Stimulated activated CD4-positive, alpha-beta T cell treated with anti-CD3 and anti-CD28 coated beads, Interleukin-1b, Interleukin-23, amount 100 ng/mL, for 1 hour (primary cell): ENCODE measurements at places on chromosomes 6 and 20.

DNA sequence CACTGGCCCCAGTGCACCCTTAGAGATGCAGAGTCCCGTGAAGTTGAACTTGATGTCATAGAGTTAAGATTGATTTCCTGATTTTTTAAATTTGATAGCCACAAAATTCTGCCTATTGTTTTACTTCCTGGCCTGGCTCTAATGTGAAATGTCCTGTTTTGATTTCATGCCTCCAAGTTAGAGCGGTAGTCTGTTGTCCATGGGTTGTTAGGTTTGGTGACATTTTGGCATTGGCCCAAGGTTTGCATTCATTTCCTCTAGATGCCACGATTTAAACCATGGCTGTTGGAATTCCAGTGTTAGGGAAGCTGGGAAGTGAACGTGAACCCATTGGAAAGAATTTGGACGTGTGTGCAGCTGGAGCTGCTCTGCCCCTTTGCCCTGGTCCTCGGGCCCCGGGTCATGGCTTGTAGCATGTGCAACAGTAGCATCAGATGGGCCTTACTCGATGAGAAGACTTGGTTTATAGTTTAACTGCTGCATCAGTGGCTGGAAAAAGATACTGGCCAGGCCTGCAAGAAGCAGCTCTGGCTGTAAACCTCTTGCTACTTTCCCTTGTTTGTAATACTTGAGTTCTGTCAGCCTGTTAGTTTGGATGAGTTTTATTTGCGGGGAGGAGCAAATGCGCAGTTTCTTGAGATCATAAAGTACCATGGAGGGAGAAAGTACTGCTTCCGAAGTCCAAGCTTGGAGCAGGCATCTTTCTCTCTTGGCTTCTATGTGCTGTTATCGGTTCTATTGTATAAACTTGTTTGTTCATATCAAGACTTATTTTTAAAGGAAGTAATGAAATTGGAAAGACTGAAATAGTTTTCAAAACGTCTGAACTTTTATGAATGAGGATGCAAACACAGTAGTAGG lies 121.4 kb upstream of the CLDN20 start:
- DNase-seq, result no peak

- DNase-seq, result no peak
Observed at GRCh38 chr6:40754461-40755045, 167.4 kb upstream of the LRFN2 start.

DNA sequence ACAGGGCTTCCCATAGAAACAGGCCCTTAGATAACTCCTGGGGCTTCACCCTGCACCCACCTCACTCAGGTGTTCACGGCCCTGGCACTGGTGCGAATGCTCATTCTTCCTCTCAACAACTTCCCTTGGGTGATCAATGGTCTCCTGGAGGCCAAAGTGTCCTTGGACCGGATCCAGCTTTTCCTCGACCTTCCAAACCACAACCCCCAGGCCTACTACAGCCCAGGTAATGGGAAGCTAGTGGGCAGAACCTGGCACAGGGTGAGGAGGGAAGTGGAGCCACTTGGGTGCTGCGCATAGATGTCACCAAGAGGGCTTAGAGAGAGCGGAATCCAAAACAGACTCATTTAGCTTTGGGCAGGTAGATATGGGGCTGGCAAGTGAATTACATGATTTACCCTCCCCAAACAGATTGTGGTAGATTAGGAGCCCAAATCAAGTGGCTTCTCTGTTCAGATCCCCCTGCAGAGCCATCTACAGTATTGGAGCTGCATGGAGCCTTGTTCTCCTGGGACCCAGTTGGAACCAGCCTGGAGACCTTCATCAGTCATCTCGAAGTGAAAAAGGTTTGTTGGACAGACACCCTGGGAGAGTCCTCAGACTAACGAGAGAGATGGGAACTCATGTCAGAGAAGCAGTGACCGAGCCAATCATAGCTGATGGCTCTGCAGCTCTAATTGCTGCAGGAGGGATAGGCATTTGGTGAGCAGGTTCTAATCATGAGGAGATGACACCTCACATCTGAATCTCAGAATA lies 8.5 kb downstream of the ABCC10 start:
- no peak for DNase-seq

GRCh38 chr6:100336876-100337275 lies 127.8 kb downstream of the SIM1 start:
- no peak for DNase-seq

DNA sequence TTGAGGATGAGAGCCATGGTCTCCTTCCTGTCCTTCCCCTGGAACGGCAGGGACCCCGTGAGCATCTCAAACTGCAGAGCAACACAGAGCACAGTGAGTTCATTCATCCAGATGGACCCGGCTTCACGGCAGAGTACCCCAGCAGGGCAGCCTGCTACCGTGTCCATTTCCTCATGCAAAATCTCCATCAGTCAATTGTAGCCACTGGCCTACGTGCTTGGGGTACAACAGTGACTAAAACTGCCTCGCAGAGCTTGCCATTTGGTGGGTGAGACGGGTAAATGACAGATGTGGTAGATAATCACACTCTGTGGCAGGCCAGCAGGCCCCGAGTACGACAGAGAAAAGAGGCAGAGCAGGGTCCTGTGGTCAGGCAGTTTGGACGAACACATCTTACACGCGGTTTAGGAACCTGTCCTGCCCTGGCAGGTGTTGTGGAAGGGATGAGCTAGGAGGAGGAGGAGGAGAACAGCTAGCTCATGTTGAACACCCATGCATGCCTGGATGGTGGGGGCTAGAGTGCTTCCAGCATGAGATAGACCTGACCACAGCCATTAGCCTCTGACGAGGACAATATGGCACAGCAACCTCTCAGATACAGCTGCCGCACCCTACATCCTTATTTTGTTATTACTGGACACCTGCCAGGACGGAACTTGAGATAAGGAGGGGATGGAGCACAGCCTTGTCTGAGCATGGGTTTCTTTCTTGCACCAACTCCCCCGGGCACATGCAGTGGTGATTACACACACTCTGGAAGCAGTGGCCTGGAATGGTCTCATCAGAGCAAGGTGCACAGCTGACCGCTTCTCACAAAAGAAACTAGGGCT lies 95.6 kb downstream of the RAMACL start:
- DNase-seq, result no peak

DNA sequence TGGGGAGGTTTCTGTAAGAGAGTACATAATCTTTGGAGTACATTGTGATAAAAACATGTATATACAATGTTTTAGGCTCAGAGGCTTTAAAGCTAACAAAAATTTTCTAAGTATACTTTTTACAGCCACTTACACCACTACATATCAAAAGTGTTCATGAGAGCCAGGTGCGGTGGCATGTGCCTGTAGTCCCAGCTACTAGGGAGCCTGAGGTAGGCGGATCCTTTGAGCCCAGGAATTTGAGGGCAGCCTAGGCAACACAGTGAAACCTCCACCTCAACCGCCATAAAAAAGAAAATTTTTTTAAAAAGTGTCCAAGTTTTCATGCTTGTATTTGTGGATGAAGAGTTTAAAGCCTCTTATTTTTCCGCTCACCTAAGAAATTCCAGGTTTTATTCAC lies 22.5 kb downstream of the SNX3 start:
- DNase-seq, result no peak

DNA sequence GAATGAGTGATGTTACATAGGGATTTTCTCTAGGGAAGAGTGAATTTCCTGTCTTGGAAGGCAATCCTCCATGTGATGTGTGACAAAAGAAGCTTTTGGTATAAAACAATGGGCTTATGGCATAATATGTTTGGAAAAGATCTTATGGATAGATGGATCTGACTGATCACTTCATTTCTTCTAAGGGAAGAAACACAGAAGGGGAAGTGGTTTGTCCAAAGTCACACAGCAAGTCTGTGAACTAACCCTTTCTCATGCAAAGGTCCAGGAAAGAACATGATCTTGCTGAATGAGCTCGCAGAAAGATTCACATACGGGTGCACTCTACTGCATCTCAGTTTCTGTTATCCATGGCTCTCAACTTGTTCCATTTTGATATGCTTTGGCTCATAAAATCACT lies 575.9 kb upstream of the JAG1 start:
- no peak for DNase-seq

DNA sequence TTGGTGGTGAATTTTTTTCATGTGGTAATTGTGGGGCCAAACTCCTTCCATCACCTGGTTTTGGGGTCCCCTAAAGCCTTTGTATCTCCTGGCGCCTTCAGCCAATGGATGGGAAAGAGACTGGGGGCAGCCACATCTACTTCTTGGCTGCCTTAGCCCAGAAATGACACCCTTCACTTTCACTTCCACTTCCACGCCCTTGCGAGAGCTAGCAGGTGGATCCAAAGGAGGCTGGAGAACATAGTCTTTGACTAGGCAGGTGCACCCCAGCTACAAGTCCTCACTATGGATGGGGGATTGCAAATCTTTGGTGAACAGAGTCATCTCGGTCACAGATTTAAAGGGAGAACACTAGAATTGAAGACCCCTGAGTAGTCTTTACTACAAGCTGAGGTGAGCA lies 70.8 kb downstream of the NDUFAF5 start:
- DNase-seq, result no peak

DNA sequence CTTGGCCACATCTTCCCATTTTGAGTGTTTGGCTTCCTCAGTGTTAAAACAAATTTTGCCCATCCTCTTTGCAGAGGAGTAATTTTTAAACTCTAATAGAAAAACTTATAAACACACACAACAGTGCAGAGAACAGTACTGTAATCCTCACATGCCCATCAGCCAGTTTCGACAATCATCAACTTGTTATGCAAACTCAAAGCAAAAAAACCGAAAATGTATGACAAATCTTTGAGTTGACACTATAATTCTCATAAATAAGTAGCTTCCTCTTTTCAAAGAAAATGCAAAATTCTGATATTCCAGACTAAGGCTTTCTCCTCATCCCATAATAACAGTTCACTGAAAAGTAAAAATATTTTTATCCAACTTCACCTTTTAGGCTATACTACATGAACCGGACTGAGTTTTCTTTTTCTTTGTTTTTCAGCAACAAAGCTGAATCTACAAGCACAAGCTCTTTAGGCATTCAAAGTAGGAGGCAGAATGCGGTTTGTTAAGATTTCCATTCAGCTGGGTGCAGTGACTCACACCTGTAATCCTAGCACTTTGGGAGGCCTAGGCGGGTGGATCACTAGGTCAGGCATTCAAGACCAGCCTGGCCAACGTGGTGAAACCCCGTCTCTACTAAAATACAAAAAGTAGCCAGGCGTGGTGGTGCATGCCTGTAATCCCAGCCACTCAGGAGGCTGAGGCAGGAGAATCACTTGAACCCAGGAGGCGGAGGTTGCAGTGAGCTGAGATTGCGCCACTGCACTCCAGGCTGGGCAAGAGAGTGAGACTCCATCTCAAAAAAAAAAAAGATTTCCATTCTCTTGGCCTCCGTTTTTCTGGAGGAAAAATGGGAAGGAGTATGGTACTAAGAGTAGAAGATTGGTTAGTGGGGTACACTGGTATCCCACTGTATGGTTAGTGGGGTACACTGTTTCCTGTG lies 74.8 kb downstream of the GCNT2 start:
- DNase-seq, result no peak

DNA sequence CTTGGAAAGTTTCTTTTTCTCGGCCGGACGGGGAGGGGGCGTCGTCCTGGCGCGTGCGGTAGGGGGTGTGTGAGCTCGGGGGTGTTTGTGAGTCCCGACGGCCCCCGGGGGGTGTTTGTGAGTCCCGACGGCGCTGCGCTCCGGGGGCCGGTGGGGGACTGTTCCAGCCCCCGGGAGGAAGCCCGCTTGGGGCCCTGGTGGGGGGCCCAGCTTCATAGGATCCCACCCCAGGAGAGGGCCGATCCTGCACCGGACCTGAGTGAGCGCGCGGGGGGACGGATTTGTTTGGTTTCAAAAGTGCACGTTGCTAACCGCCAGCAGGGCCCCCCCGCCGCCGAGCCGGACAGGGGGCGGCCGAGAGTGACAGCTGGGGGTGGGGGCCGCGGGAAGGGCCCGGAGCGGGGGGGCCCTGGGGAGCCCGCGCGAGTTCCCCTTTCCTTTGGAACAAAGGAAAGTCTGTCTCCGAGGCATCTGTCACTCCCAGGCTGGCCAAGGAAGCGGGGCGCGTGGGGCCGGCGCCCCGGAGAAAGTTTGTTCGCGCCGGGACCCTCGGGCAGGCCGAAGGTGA lies 485 bp downstream of the TGIF2 start:
- no peak for DNase-seq

DNA sequence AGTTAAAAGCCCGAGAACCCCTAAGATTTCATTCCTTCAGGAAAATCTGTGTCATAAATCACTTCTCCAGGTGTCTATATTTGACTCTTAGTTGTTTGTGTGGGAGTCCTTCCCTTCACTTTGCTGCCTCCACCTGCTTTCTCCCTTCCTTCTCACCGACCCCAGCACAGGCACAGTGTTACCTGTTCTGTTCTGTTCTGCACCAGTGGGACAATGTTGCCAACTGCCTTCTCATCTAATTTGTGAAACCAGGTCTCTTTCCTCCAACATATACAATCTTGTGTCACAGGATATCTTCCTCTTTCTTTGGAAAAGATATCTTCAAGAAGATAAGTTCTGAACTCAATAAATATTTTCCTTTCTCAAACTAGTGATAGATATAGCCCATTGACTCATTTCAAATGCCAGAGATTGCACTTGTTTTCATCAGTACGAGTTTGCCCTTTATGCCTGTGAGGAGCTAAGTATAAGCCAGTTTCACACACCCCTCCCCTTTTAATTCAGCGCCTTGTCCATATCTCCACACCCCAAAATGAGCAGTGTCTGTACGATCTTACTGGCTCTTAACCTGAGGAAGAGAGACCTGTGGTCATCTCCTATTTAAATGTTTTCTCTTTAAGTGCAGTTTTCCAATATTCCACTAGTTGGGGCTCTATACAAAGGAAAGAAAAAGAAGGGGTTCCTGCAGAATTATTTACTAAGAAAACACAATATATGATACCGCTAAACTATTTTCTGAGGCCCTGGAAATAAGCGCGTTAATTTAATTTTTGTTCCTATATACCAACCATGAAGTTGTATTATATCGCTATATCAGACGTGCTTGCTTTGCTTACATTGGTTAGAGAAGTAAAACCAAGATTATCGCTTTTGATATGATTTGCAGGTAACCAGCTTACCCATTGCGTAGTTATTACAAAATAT lies 81.6 kb upstream of the PREP start:
- no peak for DNase-seq

DNA sequence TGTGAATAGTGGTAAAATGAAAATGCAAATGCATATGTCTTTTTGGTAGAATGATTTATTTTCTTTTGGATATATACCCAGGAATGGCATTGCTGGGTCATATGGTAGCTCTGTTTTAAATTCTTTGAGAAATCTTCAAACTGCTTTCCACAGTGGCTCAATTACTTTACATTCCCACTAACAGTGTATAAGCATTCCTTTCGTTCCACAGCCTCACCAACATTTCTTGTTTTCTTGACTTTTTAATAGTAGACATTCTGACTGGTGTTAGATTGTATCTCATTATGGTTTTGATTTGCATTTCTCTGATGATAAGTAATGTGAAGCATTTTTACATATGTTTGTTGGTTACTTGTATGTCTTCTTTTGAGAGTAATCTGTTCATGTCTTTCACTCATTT lies 144.0 kb downstream of the SIM1 start:
- no peak for DNase-seq

DNA sequence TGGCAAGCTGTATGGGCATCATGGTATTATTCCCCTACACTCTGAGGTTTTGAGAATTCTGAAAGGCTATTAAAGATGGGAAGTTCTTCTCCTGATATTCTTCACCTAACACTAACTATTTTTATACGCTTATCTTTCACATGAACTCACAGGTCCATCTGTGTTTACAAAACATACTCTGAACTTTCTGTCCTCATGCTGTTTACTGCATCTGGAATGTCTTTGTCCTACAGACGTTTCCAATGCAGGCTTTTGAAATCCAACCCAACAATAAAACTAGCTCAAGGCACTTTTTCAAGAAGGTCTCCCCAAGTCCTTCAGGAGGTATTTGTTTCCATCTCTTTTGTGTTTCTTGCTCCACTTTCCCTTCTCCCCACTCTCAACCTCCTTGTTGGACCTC lies 60.5 kb upstream of the MLIP start:
- no peak for DNase-seq
